Stimulated activated CD8-positive, alpha-beta memory T cell treated with anti-CD3 and anti-CD28 coated beads, Interleukin-7, amount 100 ng/mL, for 4 hours (primary cell): ENCODE measurements at places on chromosomes 6 and 20.

DNA sequence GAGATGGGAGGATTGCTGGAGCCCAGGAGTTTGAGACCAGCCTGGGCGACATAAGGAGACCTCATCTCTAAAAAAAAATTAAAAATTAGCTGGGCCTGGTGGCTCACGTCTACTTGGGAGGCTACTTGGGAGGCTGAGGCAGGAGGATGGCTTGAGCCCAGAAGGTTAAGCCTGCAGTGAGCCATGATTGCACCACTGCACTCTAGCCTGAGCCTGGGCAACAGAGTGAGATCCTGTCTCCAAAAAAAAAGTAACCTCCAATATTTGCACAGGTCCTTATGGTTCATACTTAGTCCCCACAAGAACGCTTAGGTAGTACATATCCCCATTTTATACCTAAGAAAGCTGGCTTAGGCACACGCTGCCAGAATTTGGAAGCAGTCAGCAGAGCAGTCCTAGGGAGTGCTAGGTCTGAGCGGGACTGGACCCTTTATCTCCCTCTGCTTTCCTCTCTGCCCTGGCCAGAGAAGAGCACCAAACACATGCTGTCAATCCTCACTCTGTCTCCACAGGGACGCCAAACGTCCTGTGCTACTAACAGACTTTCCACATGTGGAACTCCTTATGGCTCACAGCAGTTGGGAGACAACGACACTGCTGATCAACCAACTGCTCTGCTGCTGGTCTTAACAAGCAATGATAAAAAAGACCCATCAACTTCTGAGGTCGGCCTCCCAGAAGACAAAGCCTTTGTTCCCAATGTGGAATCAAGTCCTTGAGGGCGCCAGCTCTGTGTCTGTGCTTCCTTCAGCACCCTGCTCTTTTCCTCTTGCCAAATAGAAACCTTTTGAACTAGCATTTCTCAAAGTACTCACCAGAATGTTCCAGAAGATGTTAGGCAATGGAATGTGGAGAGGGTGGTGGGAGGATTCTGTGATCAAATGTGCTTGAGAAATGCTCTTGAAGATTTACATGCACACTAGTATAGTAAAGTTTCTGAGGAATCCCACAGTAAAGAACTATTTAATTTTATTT is 226.3 kb upstream of the DTNBP1 start:
- DNase-seq: no peak

GRCh38 chr6:36959555-36960250 is 5.2 kb downstream of the PI16 start:
- no peak for DNase-seq

DNA sequence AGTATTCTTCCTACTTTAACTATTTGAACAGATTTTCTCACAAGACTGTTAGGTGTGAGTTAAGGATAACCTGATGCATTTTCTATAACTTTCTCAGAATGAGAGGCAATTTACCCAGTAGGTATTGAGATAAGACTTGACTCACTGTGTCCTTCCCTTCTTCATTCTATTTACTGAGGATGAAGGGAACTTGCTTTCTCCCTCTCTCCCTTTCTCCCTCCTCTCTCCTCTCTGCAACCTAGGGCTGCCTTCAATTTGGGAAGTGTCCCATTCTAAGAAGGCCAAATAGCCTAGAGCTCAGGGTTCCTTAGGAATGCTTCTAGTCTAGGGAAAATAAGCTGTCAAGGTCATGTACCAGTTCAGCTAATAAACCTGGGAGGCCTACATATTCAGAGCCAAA is 3.2 kb downstream of the ECHDC1 start:
- DNase-seq: no peak

DNA sequence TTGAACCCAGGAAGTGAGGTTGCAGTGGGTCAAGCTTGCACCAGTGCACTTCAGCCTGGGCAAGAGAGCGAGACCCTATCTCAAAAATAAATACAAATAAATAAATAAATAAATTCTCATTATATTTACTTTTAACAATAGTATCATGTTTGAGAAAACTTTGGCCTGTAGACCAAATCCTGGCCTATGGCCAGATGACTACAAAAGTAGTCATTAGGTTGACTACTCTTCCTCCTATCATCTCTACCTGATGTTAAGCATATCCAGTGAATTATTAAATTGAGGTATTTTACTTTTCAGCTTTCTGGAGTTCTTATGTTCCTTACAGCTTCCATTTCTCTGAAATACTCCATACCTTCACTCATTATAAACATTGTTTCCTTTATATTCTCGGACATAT is 280.6 kb downstream of the LAMA2 start:
- no peak for DNase-seq

DNA sequence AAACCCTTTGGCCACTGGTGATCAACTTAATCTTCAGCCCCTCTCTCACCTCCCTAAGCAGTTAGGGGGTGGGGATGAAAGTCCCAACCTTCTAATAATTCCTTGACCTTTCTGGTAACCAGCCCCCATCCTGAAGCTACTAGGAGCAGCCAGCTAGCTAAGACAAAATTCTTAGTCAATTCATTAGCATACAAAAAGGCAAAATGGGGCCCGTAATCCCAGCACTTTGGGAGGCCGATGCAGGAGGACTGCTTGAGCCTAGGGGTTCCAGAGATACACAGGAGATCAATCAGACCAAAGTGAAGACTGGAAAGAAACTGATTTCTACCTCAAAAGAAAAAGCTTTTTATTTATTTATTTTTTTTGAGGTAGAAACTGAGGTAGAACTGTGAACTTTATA is 1.8 kb downstream of the ASCC3 start:
- DNase-seq: no peak

- DNase-seq: no peak
These were observed 24.7 kb downstream of the KCNK17 start for GRCh38 chr6:39289490-39289889.

DNA sequence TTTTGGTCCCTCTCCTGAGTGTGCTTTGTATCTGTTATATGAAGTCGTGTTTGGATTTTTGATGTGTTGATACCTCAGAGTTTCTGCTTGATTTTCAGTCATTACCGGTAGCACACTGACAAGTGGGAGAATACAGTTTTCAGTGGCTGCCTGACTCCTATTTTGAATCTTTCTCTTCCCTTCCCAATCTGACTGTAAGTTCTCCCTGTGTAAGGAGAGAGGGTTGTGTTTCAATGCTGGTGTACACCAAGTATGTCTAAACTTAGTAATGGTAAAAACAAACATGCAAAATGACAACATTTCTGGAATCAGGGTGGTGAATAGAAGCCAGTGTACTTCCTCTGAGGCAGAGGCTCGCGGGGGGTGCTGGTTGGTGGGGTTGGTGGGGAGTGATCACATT is 103.4 kb downstream of the HIVEP1 start:
- DNase-seq: no peak

- no peak for DNase-seq
These were observed 7.7 kb upstream of the ZKSCAN8 start for GRCh38 chr6:28134015-28134414.

DNA sequence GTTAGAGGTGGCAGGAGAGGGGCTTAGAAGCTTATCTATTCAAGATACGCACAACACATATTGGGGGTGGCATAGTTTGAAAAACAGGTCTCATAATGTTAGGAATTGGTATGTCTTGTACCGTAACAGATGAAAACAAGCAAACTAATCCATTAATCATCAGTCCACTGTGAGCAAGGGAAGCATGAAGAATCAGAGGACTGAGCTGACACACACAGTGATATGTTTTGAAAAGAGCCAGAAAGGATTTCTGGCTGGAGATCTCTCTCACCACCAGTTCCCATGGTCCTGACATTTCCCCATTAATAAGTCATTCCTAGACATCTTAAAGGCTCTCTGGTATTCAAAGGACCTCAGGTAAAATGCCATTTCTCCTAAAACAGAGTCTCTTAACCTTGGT is 158.8 kb upstream of the PHACTR1 start:
- DNase-seq: no peak

- DNase-seq: no peak
These were observed 126.4 kb downstream of the LCA5 start for GRCh38 chr6:79410806-79411205.

DNA sequence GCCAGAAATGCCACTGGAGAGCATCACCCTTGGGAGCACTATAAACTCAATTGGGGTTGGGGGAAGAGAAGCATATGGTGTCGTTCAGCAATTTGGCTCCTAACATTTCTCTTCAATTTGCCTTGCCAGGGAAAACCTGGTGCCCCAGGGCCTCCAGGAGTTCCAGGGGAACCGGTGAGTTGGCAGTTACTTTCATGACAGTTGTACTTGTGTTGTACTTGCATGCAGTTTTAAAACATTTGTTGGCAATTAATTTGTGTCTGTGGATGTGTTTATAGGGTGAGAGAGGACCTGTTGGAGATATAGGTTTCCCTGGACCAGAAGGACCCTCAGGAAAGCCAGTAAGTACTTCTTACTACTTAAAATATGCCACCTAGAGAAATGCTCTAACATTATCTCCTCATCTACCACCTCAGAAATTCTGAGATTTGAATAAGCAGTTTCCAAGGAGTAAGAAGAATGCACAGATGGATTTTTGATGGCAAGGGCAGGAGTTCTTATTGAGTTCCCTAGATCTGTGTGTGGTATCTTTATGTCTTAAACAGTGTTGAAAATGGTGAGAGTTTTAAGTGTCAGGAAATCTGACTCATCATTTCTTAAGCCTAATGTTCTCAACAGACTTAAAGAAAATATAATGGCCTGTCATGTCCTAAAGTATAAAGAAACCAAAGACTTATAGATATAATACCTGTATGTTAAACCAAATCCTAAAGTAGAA is 122.5 kb downstream of the COL9A1 start:
- DNase-seq: no peak

DNA sequence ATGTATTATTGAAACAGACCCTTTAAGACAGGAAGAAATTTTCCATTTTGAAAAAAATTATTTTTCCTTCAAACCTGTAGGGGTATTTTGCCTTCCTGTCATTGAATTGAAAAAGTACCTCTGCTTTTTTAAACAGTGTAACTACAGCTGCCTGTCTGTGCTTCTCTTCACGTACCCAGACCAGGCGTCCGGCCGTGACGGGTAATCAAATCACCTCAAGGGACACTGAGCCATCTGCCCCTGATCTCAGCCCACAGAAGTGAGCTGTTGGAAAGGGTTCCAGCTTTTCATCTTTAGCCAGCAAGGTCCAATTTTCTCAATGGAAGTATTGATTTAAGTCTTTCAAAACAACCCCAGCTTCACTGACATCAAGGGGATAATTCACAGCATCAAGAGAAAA is 58.0 kb downstream of the SLC35D3 start:
- no peak for DNase-seq

- DNase-seq: no peak
These were observed 5.6 kb upstream of the SLC17A9 start for GRCh38 chr20:62946918-62947317.

GRCh38 chr6:104952911-104953399 is 4.0 kb upstream of the LIN28B start:
- no peak for DNase-seq

- DNase-seq: no peak
These were observed 33.0 kb downstream of the SPTLC3 start for GRCh38 chr20:13041574-13042457.

- no peak for DNase-seq
These were observed 120.2 kb upstream of the RNF24 start for GRCh38 chr20:4135385-4136077.

DNA sequence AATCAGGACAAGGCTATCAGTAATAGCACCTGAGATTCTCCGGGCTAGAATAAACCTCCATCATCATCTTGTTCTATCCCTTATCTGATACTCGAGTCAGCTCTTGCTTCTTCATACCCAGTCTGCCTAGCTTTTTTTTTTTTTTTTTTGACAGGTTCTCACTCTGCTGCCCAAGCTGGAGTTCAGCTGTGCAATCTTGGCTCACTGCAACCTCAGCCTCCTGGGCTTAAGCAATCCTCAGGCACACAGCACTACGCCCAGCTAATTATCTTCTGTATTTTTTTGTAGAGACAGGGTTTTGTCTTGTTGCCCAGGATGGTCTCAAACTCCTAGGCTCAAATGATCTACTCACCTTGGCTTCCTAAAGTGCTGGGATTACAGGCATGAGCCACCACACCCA is 19.5 kb downstream of the SRSF6 start:
- no peak for DNase-seq

DNA sequence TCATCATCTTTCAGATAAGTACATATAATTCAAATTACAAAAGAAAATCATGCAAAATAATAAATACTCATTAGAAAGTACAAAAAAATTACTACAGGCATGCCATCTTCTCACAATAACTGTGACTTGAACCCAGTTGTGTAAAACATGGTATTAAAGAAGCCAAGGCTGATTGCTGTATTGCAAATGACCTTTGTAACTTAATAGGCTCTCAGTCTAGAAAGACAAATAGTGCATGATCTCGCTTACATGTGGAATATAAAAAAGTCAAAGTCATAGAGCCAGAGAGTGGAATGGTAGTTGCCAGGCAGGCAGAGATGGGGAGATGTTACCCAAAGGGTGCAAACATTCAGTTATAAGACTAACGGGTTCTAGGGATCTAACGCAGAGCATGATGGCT is 626.1 kb downstream of the COL12A1 start:
- no peak for DNase-seq

GRCh38 chr6:114131945-114132344 is 161.0 kb upstream of the HDAC2 start:
- no peak for DNase-seq
